ENCODE measurements at places on chromosomes 7 and 10. TPM values are rescaled to one million over a fixed set of nuclear protein-coding genes. Genes with fewer than 3 reads are reported as not detected.
A peak's percentile ranks its signal among the peaks of the same experiment; 100 is the strongest.

The FLNC gene
- polyA plus RNA-seq, result 18.6 TPM

The PPA1 gene
- polyA plus RNA-seq, result 101 TPM

The TRRAP gene
- 44.3 TPM for polyA plus RNA-seq

The ZPBP gene
- polyA plus RNA-seq, result 0.29 TPM

The NANOS1 gene
- polyA plus RNA-seq, result 3.2 TPM

The ACSM6 gene
- 0.10 TPM for polyA plus RNA-seq

The ZNF775 gene
- polyA plus RNA-seq, result 11.7 TPM

The PIP gene
- not detected for polyA plus RNA-seq

The SDK1 gene
- polyA plus RNA-seq, result 5.8 TPM

The HOXA2 gene
- 13.4 TPM for polyA plus RNA-seq

GRCh38 chr10:73131301-73131700 is 21.0 kb downstream of the NUDT13 start:
- DNase-seq, result no peak

DNA sequence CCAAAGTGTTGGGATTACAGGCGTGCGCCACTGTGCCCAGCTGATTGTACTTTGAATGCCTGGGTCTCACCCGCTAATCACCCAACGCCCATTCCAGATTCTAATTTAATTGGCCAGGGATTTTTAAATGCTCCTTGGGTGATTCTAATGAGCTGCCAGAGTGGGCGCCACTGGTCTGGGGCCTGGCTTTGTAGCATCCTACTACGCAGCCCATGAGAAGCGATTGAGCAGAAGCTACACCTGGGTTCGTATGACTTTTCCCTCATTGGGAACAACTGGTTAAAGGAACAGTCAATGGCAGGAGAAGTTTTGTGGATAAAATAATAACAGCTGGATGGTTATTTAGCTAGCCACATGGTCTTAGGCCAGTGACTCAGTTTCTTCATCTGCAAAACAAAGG is 108.0 kb downstream of the SPAG6 start:
- DNase-seq, result no peak

- no peak for DNase-seq
Measured at GRCh38 chr7:16652888-16653287, 6.9 kb downstream of the BZW2 start.

DNA sequence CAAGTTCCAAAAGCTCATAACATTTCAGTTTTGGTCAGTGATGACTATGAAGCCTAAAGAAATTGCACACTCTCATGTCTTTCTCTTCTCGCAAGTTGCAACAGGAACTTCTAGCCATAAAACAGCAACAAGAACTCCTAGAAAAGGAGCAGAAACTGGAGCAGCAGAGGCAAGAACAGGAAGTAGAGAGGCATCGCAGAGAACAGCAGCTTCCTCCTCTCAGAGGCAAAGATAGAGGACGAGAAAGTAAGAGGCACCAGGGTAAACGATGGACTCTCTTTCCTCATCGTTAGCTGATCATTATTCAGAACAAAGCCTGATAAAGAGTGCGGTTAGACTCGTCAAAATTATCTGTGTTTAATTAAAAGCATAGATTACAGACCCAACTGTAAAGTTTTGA is 94.7 kb downstream of the HDAC9 start:
- no peak for DNase-seq

DNA sequence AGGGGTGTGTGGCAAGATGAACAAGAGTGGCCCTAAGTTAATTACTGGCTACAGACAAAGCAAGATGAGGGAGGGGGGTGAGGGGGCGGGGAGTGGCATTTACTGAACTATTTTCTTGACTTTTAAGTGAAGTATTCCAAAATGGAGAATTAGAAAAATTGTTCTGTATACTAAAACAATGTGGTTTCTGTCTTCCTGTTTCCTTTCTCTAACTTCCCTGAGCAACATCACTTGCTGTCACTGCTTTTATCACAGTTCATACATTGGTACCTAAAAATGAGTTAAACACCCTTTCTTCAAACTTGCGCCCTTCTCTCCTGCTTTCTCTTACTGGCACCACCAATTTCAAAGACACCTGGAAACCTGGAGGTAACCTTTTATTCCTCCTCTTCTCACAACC is 21.6 kb downstream of the PDZD8 start:
- no peak for DNase-seq

GRCh38 chr10:104193787-104194186 is 38.4 kb downstream of the CFAP43 start:
- no peak for DNase-seq

- no peak for DNase-seq
Measured at GRCh38 chr7:70239918-70240317, 641.6 kb downstream of the AUTS2 start.

GRCh38 chr7:92750447-92750839 is 85.9 kb downstream of the CDK6 start:
- DNase-seq, result no peak

DNA sequence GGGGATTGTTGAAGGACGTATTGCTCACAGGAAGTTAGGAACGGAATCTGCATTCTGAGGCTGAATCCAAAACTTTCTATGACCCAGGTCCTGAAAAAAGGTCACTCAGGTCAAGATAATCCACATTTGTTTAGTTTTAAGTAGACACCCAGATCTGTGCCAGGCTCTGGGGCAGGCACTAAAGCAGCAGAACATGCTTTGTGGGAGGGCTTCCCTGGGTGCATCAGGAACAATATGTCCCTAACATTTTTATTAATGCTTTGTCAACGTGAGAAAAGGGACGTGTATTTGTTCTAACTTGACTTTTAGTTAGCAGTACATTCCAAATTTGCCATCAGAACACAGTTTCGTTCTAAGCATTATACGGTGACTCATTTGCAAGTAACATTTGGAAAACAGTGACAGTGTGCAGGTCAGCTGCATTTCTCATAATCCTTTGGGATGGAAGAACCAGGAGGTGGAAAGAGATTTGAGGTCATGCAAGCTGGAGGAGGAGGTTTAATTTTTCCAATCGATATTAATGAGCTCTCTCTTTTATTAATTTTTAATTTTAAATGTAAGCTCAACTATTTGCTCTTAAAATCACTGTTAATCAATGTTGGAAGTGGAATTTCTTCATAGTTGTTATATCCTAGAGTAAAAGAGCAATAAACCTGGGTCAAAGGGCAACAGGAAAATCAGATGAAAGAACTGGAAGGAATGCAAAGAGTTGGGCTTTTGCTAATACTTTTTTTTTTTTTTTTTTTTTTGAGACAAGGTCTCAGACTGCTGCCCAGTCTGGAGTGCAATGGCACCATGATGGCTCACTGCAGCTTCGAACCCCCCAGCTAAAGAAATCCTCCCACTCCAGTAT is 35.0 kb downstream of the TAS2R41 start:
- DNase-seq, result no peak

DNA sequence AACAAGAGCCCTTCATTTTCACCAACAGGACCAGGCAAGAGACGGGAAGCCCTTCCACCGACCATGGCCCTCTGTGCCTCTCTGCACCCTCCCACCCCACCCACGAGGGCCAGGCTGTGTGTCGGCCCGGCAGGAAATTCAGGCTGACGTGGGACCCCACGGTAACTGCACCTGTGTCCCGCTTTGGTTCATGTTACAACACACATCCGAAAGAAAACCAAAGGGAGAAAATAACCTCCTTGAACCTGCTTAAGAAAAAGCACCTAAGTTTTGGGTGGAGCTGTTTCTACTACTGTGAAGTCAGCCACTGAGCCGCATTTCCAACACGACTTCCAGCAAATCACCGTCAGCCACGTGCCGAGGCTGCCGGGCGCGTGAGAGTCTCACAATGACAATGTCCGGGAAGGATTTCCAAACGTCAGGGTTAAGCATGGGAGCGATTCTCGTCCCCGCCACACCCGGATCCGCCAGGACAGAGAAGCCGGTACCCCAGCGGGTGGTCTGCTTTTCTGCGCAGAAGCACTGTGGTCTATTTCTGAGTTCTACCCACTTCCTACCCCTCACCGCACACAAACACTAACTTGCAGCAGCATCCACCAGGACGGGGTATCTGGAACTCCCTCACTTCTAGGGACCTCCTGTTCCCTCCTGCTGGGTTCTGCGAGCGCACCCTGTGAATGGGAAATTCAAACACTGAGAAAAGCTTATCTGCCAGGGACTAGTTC is 36.6 kb downstream of the AMZ1 start:
- no peak for DNase-seq

GRCh38 chr7:41504214-41504980 is 198.5 kb downstream of the INHBA start:
- DNase-seq, result no peak

DNA sequence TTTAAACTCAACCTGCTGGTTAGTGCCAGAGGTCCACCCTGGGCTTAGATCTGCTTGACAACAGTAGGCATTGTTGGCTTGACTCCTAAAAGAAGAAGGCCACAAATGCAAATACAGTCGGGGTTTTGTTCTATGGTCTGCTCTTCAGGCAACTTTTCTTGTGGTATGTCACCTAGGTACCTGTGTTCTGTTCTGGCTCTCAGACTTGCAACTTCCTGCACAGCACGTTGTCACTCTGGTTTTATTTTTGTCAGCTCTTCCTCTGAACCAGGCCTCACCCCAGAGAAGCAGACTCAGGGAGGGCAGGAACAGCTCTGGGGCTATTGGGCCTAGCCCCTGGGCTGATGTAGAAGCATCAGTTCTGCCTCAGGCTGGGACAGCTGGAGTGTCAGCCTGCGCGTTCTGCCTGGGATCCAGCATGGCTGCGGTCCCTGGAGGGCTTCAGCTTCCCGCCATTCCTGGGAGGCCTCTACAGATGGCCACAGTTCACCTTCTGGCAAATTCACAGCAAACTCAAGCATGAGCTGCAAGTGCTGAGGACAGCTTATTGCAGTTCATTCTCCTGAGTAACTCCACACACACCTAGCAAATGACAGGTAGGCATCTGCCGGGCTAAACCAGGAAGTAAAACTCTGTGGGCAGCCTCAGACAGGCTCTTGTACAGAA is 11.0 kb upstream of the PDCD4 start:
- DNase-seq, result no peak

GRCh38 chr10:75397496-75398199 is 3.9 kb downstream of the ZNF503 start:
- DNase-seq, result peak; percentile 48

DNA sequence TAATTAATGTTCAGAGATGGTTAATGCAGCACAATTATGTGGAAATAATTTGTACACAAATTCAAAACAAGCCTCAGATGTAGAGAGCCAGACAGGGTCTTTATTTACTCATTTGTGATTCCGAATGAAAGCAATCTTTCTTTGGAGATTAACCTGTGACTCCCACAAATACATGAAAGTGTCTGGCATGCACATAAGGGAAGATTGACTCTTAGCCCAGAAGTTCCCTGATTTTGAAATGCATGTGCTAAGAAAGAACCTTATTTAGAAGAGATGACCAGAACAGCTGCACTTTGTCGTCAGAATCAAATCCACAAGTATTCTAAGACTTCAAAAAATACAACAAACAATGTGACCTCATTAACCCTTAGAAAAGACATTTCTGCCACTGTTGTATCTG is 45.1 kb downstream of the RNLS start:
- no peak for DNase-seq

GRCh38 chr10:16966991-16967865 is 150.0 kb upstream of the RSU1 start:
- DNase-seq, result no peak

DNA sequence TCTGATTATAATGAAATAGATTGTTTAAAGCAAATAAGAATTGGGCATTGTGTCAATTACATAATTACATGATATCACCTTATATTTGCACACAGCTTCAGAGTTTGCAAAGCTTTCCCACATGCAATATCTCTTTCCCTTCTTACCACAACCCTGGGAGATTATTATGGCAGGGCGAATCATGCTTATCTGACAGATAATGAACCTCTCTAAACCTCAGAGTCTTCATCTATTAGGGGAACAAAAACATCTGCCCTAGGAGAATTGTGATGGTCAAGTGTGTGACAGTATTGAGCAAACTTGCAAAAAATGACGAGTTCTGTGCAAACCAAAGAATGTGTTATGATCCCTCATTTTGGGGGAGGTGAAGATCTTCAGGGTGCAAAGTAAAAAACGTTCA is 90.0 kb downstream of the MYOF start:
- DNase-seq, result no peak

- DNase-seq, result no peak
Measured at GRCh38 chr10:91756286-91756685, 41.9 kb upstream of the TNKS2 start.

GRCh38 chr10:103592186-103593021 is 98.9 kb downstream of the NEURL1 start:
- no peak for DNase-seq

GRCh38 chr10:73887294-73888039 is 13.1 kb upstream of the CAMK2G start:
- no peak for DNase-seq

GRCh38 chr7:44157116-44158080 is 16.3 kb upstream of the MYL7 start:
- no peak for DNase-seq

GRCh38 chr10:125823663-125824251 is 411 bp downstream of the BCCIP start:
- no peak for DNase-seq

DNA sequence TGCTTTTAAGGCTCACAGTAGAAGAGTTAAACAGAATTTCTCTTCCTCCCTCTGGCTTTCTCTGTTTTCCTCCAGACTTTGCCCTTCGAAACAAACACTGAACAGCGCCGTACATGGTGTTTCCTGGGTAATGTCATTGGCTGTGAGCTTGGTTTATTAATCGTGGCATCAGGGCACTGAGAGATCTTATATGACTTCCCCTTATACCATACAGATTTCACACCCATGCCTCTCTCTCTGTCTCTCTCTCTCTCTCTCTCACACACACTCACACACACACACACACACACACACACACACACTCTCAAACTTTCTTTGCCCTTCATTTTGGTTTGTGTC is 195.5 kb downstream of the CREB5 start:
- DNase-seq, result no peak

GRCh38 chr10:31064348-31064747 is 32.7 kb upstream of the ZNF438 start:
- DNase-seq, result no peak

GRCh38 chr7:151847681-151848081 is 29.2 kb downstream of the PRKAG2 start:
- DNase-seq, result no peak

DNA sequence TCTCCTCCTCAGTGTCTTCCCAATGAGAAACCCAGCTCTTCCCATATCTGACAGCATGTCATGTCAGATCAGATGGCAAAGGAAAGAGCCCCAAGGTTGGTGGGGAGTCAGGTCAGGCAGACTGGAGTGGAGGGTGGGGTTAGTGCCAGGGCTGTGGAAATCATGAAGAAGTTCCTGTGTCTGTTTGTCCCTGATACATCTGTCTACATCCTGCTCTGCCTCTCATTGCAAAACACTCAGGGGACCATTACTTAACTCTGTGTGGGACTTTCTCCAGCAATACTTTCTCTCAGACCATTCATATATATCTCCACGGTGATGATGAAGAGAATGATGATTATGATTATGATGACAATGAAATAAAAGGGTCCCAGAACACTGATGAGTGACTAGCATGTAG is 3.3 kb downstream of the PRRT4 start:
- no peak for DNase-seq

GRCh38 chr7:506391-506831 is 13.2 kb downstream of the PDGFA start:
- DNase-seq, result no peak
